ENCODE measurements at places on chromosomes 11 and 22. TPM values are rescaled to one million over a fixed set of nuclear protein-coding genes. Genes with fewer than 3 reads are reported as not detected.

Gene CASP5
- total RNA-seq, result 0.50 TPM

Gene ELMOD1
- total RNA-seq, result 0.96 TPM

Gene SMC1B
- total RNA-seq, result 0.10 TPM

Gene LRRC4C
- total RNA-seq, result 0.73 TPM

Gene MEN1
- 29.3 TPM for total RNA-seq
